ENCODE measurements at places on chromosomes 12 and 14.
A peak's percentile ranks its signal among the peaks of the same experiment; 100 is the strongest.

- DNase-seq, result no peak
These were observed 1071.4 kb downstream of the BCL11B start for GRCh38 chr14:98200601-98201000.

DNA sequence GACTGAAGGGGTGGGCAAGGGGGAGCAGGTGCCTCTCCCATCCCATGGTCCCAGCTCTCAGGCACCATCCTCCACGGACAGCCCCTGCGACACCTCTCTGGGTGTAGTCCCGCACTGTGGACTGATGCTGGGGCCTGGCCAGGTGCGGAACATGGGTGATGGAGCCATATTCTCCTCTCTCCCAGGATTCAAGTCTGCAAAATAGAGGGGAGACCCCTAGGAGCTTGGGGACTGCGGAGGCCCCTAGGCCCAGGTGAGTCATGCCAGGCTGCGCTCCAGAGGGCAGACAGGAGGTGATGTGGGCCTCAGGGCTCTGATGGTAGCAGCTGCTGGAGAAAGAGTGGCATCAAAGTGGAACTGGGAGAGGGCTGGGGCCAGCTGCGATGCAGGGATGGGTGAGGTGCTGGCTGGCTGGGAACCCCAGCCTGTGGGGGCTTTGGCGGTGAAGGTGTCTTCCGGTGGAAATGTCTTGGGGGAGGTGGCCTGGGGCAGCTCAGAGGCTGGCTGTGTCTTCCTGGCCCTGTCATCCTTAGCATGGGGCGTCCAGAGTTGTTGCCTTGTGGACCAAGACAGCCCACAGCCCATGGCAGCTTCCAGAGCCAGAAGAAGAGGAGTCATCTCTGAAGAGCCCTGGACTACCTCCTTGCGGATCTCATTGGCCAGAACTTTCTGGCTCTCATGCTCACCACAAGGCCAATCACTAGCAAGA is 149.1 kb downstream of the KIF26A start:
- no peak for DNase-seq

DNA sequence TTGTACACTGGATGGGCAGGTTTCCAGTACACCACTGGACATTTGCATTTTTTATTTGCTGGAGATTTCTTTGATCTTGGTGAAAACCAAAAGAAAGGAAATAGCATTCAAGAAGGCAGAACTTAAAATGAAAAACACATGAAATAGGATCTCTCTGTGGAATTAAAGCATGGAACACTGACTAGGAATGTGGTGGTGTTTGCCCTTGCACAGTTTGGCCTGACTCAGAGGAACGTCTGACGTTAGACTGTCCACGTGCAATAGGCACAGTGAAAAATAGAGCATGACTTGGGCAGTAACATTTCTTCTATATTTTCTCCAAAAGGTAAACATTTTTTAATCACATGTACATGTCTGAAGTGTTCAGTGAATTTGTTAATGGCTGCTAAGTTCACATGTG is 474.1 kb upstream of the PRICKLE1 start:
- DNase-seq, result no peak

DNA sequence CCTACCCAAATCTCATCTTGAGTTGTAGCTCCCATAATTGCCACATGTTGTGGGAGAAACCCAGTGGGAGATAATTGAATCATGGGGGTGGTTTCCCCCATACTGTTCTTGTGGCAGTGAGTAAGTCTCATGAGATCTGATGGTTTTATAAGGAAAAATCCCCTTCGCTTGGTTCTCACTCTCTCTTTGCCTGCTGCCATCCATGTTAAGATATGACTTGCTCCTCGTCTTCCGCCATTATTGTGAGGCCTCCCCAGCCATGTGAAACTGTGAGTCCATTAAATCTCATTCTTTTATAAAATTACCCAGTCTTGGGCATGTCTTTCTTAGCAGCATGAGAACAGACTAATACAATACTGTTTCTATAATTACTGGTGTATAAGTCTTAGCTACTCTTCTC is 6.5 kb upstream of the BCAT1 start:
- no peak for DNase-seq

GRCh38 chr12:110794623-110795280 is 52.0 kb upstream of the CCDC63 start:
- no peak for DNase-seq

DNA sequence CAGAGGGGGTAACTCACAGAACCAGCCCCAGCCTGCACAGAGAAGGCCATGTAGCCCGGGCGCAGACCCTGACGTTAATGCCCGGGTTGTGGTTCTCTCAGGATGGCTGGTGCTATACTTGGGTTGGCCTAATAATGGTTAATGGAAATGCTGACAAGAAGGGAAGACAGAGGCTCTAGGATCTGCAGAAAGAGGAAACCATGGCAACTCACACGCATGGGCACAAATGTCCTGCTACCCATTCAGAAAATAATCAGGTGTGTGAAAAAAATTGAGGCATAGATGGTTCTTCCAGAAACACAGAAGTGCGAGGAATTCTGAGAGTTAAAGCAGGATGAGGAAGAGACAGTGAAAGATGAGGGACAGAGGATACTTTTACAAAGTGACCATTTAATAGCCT is 33.8 kb downstream of the APPL2 start:
- no peak for DNase-seq

DNA sequence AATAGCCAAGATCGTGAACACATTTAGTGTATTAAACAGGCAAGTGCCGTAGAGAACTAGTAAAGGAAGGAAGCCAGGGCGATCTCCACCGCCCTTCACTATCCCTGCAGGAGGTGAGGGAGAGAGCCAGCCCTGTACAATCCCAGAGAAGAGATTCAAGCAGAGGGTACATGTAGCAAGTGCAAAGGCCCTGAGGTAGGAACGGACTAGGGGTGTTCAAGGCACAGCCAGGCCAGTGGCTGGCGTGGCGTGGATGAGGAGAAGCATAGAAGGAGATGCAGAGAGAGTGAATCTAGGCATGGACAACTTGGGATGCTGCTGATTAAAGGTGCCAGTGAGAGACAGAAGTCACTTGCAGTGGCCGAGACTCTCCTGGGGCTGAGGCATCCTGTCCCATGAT is 39.1 kb upstream of the ESRRB start:
- no peak for DNase-seq

DNA sequence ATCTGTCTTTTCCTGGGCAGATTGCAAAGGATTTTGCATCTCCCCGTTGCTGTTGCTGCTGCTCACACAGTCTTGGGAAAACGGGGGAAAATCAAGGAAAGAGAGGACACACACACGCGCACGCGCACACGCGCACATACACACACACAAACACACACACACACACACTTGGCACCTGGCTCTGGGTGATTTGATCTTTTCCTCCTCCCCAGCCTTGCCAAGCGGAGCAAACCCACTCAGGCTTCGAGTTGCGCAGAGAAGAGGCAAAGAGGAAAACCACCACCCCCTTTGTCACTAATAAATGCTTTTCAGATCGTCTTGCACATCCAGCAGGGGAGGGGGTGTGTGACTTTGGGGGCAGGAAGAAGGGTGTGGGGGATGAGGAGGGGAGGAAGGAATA is 965 bp upstream of the NOS1 start:
- DNase-seq, result no peak

DNA sequence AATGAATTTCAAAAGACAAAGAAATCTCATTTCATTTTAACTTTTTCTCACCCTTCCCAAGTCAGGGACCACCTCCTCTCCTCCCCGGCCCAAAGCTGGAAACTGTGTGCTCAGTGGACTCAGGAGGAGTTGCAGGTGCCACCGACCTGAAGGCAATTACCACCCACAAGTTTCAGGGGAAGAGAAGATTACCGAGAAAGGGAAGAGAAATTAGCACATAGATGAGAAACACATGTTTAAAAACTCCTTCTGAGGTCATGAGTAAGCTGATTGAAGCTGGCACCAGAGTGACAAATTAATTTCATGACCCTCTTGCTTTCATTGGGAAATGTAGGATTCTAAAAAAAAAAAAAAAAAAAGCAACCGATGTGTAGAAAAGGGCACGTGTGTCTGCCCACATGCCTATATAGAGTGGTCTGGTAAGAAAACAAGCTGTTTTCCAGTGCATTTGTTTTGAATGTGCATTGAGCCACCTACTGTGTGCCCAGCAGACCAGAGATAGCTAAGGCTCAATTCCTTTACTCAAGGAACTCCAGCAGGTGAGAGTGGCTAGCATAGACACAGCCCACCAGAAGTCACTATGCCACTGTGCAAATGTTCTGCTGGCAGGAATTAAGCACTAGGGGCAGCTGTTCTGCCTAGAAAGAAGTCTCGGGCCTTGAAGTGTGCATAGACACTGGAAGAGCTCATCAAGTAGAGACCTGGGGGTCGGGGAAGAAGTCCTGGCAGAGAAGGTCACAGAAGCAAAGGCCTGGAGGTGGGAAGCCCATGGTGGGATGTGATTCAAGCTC is 30.5 kb downstream of the DPF3 start:
- DNase-seq, result no peak

DNA sequence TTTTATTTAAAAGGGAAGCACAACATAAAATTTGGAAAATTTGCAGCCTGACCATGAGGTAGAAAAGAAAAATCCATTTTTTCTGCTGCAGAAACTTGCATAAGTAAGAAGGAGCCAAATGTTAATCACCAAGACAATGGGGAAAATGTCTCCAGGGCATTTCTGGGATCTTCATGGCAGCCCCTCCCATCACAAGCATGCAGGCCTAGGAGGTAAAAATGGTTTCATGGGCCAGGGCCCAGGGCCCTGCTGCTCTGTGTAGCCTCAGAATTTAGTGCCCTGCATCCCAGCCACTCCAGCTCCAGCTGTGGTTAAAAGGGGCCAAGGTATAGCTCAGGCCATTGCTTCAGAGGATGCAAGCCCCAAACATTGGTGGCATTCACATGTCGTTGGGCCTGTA is 735.6 kb downstream of the GALC start:
- DNase-seq, result no peak

DNA sequence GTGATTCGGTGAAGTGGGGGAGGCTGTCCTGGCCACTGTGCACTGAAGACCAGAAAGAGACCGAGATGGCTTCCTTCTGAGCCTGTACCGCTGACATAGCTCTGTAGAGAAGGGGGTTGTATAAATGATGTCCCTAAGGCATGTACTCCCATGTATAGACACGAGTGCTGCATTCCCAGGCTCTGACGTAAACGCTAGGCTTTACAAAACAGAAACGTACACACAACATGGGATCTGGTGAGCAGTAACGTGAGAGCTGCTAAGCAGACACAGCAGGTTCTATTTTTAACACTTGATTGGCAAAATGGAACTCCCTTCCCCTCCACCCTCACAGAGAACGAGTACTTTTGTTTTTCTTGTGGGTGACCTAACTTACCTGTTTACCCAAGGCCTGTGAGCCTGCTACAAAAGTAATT is 35.9 kb downstream of the ACADS start:
- no peak for DNase-seq

DNA sequence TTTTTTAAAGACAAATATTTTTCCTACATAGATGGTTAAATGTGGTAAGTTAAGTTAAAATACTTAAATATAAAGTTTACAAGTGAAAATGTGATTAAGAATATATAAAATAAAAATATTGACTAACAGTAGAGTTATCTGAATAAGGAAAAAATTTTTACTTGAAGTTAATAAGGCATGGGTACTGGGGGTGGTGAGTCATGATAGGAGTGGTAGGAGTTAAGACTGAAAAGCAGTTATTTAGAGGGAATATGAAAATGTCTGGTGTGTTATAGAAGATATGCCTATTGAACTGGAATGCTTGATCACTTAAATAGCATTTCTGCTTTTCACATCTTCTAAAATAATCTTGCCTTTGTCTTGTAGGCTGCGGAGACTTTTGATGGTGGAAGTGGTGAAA is 68.7 kb downstream of the CCDC91 start:
- DNase-seq, result no peak

- DNase-seq, result no peak
These were observed 69.8 kb downstream of the RERG start for GRCh38 chr12:15151161-15152091.

GRCh38 chr12:89040146-89040964 is 311.9 kb downstream of the DUSP6 start:
- DNase-seq, result peak; percentile 8

DNA sequence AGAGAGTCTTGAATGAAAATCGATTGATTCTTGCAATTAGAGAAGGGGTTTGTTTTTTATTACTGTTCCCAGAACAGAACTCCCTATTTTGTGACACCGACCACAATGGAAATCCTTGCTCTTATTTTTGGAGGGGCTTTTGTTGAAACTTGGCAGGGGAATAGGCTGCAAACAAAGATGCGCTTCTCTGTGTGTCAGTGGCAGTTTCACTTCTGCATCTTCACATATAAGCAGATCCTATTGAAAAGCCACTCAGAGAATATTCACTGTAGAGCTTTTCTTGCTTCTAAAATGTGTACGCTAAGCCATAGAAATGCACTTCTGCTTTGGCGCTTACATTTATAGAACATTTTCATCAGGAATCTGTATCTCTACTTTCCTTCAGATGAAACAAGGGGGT is 1822.4 kb upstream of the SEL1L start:
- DNase-seq, result no peak

DNA sequence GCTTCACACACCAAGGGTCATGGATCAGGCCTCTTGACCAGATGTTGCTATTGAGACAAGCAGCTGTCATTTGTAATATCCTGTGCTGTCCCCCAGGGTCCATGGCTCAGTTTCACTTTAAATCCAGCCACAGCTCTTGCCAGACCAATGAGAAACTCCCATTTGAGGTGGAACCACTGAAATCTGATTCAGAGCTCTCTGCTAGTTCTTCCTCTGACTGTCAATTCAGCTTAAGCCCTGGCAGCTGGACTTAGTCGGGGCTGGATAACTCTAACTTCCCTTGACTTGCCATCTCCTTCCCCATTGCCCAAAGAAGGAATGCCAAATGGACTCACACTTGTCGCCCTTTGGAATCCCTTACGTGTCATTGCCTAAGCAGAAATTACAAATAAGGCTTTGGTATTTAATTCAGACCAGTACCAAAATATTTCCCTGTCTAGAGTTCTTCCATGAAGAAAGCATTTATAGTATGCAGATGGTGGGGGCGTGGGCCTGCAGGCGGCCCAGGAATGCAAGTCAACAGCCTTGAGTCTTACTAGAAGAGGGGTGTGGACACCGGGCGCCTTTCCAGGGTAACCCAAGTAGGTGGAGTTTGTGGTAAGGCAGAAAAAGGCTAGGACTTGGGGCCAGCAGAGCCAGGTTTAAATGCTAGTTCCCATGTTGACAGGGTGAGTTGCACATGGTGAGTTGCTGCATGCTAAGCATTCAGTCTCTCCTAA is 96.9 kb upstream of the TMPO start:
- DNase-seq, result no peak

- DNase-seq, result no peak
These were observed 72.7 kb downstream of the TPH2 start for GRCh38 chr12:72011374-72011773.

DNA sequence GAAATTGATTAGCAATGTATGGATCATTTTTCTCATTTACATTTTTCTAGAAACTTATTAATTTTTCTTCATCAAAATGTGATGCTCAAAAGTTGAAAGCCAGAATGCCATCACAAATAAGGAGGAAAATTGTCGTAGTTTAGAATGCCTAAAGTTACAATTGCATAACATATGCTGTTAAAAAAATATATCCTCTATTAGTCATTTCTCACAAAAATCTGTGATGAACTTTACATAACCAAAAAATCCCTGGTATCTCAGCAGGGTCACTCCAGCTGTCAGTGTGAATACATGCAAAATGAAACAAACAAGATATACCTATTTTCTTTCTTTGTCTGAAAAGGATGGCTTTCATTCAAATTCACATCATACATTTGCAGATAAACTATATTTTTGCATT is 358.9 kb downstream of the PAWR start:
- no peak for DNase-seq
